Psoas muscle (tissue), 8 donors: ENCODE measurements at places on chromosomes 1 and 21. TPM values are rescaled to one million over a fixed set of nuclear protein-coding genes. Genes with fewer than 3 reads are reported as not detected.

- H3K4me1 ChIP-seq, result peaks cover 32% of the 10 kb centered on the region
- no peak overlapping the region for H3K4me3 ChIP-seq
- no peaks in the 10 kb centered on the region for H3K27me3 ChIP-seq
- no peak for DNase-seq
- peak overlapping the region; percentile 82 for H3K27ac ChIP-seq
Measured at GRCh38 chr1:43879996-43880395, 53.6 kb upstream of the ARTN start.

DNA sequence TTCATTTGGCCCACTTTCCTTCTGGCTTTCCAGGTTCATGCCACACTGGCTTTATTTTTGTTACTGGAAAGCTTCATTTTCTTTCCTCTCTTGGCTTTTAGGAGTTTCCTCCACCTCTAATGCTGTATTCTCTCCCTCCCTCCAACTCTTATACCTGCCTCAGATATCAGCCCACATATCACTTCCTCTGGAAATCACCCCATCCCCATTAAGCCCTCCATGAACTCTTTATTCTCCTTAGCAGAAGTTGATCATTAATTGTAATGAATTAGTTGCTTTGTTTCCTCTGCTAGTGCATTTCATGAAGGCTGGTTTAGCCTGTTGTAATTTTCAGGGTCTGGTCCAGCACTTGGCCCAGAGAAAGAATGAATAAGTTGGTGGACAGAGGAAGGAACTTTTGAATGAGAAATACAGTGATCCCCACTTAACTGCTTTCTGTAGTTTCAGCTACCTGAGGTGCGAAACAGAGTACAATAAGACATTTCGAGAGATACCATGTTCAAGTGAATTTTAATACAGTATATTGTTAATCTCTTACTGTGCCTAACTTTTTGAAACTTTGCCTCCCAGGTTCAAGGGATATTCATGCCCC, 1.7 kb downstream of the SOAT1 start:
- H3K27ac ChIP-seq, result no peak overlapping the region
- no peaks in the 10 kb centered on the region for H3K27me3 ChIP-seq
- H3K4me1 ChIP-seq, result peaks cover 9% of the 10 kb centered on the region
- peak overlapping the region; percentile 87 for H3K4me3 ChIP-seq

CATSPERE gene
- total RNA-seq, result 0.30 TPM

DNA sequence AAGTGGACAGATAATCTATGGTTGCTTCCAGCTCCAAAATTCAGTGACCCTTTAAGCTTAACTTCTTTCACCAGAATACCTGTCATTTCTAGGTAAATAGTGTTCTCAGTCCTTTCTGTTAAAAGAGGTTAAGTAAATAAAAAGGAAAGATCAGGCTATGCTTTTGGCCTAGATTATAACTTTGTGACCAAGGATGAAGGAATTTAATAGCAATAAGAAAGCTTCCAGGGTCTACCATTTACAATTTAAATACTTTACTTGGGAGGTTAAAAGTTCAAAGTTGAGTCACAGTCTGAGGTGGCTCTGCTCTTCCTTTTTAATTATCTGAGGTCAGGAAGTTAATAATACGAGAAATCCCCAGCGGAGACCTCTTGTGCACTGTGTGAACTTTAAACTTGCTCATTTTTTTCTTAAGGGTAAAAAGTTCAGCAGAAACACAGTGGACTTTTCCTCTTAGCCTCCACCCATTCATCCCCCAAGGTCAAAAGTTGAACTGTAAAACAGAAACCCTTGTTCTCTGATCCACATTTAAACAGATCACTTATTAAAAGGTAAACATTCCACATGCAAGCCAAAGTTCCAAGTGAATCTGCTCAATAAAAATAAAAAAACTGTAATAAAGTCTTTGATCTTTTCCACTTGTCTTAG, 187.1 kb downstream of the NRIP1 start:
- no peak overlapping the region for H3K4me3 ChIP-seq
- H3K4me1 ChIP-seq, result no peaks in the 10 kb centered on the region
- H3K27me3 ChIP-seq, result no peaks in the 10 kb centered on the region
- no peaks in the 10 kb centered on the region for H3K36me3 ChIP-seq
- no peak overlapping the region for H3K27ac ChIP-seq
- DNase-seq, result no peak

GRCh38 chr1:234561319-234561718, 48.7 kb downstream of the IRF2BP2 start:
- H3K27me3 ChIP-seq, result no peaks in the 10 kb centered on the region
- no peaks in the 10 kb centered on the region for H3K36me3 ChIP-seq
- H3K4me1 ChIP-seq, result peaks cover 29% of the 10 kb centered on the region
- no peak overlapping the region for H3K4me3 ChIP-seq
- no peak for DNase-seq
